ENCODE measurements at places on chromosomes 1 and 21.

DNA sequence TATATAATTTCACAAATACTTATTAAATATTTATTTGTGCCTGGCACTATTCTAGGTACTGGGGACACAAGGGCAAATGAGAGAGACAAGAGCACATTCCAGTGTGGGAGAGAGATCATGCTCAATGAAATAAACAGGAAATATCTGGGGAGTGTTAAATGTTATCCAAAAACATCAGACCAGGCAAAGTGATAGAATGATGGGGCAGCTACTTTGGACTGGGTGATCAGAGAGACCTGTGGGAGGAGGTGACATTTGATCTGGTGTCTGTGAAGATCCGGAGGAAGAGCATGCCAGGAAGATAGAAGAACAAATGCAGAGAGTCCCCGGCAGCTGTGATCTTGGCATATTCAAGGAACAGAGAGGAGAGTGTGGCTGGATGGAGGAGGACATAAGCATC, 27.5 kb upstream of the GNG12 start:
- DNase-seq, result no peak

GRCh38 chr21:34819357-34819999, 150.7 kb downstream of the CLIC6 start:
- DNase-seq, result no peak

DNA sequence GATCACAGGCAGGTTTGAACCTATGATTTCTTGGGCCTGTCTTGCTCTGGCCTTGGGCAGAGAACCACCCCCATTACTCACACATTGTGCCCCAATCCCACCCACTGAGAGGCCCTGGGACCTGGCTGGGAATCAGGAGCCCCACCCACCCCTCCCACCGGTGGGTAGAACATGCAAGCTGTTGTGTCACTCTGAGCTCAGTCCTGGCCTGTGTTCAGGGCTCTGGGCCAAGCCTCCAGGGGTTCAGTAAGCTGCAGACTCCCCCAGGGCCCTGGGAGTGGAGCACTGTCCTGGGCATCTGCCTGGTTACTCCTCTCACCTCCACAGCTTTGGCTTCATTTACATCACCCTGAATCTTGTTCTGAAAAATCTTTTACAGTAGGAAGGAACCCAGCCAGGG, 270.5 kb downstream of the RRAGC start:
- no peak for DNase-seq

- DNase-seq, result no peak
Observed at GRCh38 chr1:99084562-99084961, 79.9 kb upstream of the PLPPR5 start.

DNA sequence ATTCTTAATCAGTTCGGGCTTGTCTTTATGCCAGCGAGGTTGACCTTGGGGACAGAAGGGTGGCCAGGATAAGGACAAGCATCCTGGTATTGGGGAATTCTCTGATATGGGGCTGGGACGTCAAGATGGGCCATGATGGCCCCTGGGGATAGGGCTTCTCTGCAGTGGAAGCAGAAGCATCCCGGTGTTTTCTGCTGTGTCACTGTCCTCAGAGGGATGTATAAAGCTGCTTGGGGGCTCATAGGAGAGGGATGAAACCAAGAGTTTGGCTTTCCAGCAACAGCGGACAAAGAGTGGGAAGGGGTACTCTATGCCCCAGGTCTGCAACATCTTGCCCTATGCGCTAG, 1.4 kb upstream of the ATP1B1 start:
- no peak for DNase-seq

GRCh38 chr1:16442265-16442664, 1.7 kb downstream of the NECAP2 start:
- peak; percentile 30 for DNase-seq

DNA sequence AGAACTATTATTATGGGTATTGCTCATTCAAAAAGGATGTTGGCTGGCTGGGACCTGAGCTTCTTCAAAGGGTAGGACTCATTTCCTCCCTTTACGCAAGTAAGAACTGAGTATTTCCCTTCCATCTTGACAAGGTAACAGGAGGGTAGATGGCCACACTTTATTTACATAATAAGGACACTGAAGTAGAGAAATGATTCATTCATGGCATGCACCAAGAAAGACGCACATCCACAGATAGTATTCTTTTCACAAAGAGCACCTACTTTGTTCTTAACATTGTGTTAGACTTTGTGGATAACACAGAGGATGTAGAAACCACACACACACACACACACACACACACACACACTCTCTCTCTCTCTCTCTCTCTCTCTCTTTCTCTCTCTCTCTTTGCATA, 82.9 kb downstream of the FAM78B start:
- no peak for DNase-seq

GRCh38 chr21:26117324-26117971, 53.1 kb downstream of the APP start:
- DNase-seq, result no peak

DNA sequence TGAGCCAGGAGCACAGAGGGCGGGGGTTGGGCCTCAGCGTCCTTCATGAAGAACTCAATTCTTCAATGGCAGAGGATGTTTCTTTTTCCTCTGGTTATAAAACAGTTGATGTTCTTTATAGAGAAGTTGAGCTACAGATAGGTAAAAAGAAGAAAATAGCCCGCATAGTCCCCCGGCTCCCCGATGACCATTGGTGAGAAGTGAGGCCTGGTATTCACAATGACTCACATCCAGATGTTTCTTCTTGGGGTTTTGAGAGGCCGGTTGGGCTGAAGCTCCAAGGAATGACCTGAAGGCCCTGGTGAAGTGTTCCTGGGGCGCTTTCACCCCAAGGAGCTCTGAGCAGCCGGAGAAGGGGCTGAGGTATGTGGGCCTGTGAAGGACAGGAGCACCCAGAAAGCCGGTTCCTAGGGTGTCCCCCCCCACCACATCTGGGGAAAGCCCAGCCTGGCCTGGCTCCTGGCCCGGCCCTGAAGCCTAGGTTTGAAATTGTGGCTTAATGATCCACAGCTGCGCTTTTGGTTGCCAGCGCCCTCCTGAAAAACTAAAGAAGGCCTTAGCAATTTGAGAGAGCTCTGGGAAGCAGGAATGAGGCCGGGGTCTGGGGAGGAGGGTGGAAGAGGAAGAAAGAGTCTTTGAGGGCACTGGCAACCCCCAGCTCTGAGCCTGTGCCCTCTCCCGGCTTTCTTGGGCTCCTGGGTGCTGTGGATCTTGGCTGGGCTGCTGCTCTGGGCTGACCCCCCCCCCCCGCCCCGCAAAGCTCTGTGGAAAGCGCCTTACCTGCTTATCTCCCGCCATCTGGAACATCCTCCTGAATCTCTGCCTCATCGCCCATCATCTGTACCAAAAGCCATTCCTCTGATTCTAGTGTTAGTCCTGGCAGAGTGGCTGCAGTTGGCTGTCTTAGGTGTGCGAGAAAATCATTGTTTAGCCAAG, 444.7 kb downstream of the CAMTA1 start:
- no peak for DNase-seq

- no peak for DNase-seq
Observed at GRCh38 chr1:2428490-2428889, 16.1 kb upstream of the PEX10 start.

DNA sequence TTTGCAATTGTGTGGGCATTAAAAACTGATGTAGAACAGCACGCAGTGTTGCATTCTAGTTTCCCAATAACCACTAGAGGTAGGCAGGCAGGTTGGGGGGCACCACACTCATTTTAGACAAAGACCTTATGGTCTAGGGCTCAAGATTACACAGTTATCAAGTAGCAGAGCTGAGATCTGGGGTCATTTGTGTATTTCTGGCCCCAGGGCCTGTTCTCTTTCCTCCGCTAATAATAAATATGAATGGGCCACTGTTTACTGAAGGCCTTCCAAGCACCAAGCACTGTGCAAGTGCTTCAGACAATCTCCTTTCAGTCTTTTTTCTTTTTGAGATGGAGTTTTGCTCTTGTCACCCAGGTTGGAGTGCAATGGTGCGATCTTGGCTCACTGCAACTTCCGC, 23.9 kb downstream of the LDLRAD2 start:
- no peak for DNase-seq

GRCh38 chr1:80535466-80535865, 1265.3 kb upstream of the ADGRL2 start:
- DNase-seq, result no peak

GRCh38 chr1:184368354-184368753, 18.5 kb upstream of the C1orf21 start:
- DNase-seq, result no peak

DNA sequence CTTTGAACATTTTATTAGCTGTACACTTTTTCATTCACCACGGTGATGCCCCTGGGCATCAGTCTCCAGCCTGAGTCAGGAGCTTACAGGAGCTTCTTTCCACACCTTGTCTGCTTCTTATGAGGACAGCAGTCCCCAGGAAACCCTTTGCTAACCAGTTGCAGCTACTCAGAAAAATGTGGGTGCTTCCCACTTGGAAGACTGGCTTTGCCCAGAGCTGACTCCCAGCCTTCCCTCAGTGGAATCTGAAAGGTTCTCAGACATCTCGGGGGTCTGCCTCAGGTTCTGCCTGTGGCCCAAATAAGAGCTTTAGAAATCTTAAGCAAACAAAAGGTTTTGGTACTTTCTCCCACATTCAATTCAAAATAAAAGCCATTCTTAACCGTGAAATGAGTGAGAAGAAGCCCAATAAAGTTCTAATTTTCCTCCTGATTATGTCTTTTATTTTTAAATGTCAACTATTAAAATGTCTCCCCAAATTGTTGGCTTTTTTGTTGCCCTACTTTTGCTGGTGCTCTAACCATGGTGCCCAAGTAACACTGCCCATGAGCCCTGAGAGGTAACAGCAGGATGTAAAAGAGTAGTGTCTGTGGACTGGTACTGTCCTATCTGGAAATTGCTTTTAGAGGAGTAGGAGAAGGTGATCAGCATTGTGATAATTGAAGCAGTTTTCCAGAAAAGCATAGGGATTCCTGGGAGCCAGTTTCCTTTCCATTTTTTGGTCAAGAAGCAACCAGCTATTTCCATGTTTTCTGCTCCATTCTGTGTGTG, 5.6 kb downstream of the C1orf53 start:
- no peak for DNase-seq

GRCh38 chr1:87295445-87296110, 33.1 kb upstream of the LMO4 start:
- DNase-seq, result no peak

- DNase-seq, result peak; percentile 34
Observed at GRCh38 chr1:220879076-220879508, at the start of gene HLX. Gene HLX, plus strand, starts transcription at chr1:220879443. Its CDS starts 415 bp downstream, at chr1:220879858.

DNA sequence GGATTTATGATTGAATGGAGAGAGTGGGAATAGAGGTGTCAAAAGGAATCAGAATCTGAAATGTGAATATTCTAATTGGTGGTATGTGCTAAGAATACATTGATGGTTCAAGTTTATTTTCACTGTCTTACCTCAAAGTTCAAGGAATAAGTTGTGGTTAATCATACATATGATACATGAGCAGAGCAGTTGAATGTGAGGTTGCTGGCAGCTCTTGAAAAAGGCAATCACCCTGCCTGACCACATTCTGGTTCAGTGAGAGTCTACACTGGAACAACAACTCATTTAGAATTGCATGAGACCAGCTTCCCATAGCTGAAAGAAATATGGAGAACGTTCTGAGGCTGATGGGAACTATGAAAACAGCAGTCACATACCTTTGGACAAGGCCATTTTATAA, 68.3 kb upstream of the ARHGAP29 start:
- no peak for DNase-seq

DNA sequence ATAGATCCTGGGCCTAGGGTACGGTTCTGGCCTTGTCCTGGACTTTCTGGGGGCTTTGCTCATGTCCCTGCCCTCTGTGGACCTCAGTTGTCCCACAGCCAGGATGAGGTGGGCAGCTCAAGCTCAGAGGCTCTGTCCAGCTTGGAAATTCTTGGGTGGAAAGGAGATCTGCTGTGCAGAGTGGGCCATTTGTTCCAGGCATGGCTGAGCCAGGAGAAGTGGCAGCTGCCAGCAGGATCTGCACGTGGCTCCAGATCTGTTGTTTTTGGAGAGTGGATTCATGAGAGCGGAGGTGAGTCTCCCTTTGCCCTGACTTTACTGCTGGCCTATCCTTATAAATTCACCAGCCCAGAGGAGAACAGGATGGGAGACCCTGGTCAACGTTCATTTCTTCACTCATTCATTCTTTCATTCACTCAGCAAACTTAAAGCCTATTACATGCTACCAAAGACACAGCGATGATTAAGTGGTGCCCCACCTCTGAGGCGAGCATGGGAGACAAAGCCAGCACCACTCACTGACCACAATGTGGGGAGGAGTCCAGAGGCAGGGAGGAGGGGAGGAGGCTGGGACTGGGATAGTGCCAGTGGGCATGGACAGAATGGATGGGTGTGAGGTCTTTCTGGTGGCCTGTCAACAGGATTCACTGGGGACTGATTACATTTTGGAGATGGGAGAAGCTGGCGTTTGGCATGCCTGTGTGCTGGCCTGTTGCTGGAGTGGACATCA, 205.1 kb downstream of the TRABD2B start:
- no peak for DNase-seq

- no peak for DNase-seq
Observed at GRCh38 chr1:35893051-35893879, 10.3 kb downstream of the AGO1 start.

DNA sequence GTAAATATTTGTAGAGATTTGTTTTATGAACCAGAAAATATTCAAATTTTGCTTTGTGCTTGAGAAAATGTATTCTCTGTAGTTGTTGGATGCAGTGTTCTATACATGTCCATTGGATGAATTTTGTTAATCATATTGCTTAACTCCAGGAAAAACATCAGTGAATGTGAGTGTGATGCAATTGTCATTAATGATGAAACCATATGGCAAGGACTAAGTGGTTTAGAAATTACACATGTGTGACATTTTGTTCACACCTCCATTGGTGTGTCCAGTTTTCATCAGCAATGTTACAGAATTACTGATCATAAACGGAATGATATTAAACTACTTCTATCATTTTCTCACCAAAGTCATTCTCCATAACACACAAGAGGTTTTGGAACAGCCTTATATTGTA, 151.8 kb upstream of the ST6GALNAC5 start:
- DNase-seq, result no peak

DNA sequence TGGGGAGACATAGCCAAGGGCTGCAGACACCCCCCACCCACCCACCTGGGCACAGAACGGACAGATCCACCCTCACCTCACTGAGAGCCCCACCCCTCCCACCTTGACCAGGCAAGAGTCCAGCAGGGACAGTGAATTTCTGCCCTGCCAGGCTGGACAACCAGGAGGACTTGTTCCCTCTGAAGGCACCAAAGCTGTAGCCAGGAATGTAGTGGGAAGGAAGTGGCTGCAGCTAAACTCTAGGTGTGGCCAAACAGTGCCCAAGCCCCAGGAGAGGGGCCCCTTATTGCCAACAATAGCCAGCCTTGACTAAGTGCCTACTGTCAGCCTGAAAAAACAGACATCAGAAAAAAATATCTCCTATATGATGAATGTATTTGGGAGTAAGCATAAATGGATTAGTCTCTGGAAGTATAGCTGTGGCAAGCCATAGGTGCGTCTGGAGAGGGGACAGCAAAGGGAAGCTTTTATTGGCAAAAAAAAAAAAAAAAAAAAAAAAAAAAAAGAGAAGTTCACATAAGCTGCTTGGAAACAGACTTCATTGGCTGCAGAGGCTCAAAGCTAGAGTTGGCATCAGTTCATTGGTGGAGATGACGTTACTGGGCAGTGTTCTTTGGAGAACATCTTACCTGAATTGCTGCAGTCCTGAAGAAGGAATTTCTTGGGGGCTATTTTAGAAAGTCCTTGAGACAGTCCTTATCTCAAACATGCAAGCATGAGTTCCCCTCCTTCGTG, 64.1 kb upstream of the TMEM51 start:
- DNase-seq, result no peak

Data from activated CD8-positive, alpha-beta T cell treated with anti-CD3 and anti-CD28 coated beads, Interleukin-2, amount 10 ng/mL, durations not matched to agents 7 days and 5 days (primary cell).